ENCODE measurements at places on chromosomes 6 and 20.

DNA sequence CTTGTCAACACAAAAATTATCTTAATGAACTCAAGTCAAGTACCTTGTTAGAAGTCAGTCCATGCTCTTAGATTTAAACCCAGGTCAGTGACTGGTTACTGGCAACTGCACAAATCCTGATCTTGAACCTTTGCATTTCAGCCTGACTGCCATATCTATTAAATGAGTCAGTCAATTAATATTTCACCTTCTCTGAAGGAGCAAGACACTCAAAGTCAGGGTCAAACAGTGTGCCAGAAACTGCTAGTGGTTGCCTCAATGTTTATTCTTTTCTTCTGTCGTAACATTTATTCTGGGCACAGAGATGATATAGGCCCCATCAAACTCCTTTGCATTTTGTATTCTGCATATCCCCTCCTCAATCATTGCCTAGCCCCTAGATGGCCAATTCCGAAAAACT lies 193.9 kb upstream of the MOCS1 start:
- no peak for DNase-seq

- DNase-seq: peak; percentile 20
Measured at GRCh38 chr6:81995548-81996289, 243.2 kb upstream of the TENT5A start.

DNA sequence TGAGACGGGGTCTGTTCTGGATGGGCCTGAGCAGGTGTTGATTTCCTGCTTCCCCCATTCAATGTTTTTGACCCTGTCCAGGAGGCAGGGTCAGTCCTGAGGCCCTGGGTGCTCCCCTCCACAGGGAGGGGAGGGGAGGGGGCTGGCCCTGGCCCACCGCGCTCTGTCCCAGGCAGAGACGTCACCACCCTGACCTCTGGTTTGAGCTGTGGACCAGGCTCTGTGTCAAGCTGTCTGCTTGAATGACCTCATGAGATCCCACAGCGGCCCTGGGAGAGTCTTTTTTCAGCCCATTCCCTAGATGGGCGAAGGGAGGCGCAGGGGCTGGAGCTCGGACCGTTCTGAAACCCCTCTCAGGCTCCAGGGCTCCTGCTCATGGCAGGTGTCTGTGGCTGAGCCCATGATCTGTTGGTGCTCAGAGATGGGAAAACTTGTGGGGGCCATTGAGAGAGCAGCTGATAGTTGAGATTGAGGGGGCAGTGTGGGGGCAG lies 8.9 kb upstream of the LKAAEAR1 start:
- no peak for DNase-seq

- peak; percentile 12 for DNase-seq
Measured at GRCh38 chr6:20564269-20564668, 30.0 kb downstream of the CDKAL1 start.

- DNase-seq: peak; percentile 84
Measured at GRCh38 chr6:4610256-4610655, 165.9 kb upstream of the CDYL start.
